Lower leg skin (tissue), 4 donors: ENCODE measurements at places on chromosomes 2 and 18. TPM values are rescaled to one million over a fixed set of nuclear protein-coding genes. Genes with fewer than 3 reads are reported as not detected.

PID1 gene
- 9.5 TPM for total RNA-seq

TACR1 gene
- total RNA-seq, result 1.4 TPM

CABLES1 gene
- total RNA-seq, result 52.5 TPM

TUBA3E gene
- not detected for total RNA-seq

GRCh38 chr2:71513096-71513495 is 59.7 kb downstream of the DYSF start:
- DNase-seq, result no peak
